Occipital lobe (tissue), 3 donors: ENCODE measurements at places on chromosomes 1 and 21. TPM values are rescaled to one million over a fixed set of nuclear protein-coding genes. Genes with fewer than 3 reads are reported as not detected.

- no peak for DNase-seq
Measured at GRCh38 chr1:218604217-218604616, 259.1 kb downstream of the TGFB2 start.

The BMP8A gene
- 0.16 TPM for total RNA-seq

GRCh38 chr1:94279462-94279861 lies 42.1 kb upstream of the ARHGAP29 start:
- DNase-seq: no peak

DNA sequence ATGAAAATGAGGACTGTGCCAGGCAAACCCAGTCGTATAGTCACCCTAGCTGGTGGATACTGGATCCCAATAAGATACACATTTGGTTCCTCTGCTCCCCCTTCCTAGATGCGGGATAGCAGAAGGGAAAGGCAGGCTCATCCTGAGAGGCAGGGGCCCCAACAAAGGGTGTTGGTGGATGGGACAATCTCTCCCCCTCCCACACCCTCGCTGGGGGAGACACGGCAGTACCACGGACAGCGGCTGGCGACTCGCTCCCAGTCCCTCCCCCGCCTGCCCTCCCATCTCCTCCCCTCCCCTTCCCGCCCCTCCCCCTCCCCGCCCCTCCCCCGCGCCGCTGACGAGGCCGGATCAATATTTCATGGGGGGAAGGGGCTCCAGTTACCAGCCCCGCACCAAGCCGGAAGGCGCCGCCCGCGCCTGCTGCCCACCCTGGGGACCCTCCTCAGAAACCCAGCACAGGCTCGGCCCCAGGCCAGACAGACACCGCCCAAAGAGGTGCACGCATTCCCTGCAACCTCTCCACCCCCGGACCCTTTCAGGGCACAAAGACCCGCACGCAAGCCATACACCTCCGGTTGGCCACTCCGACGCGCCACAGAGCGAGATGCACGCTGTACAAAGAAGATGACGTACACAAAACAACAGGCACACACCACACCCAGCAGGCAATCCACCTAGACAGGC lies 11.5 kb downstream of the RIMS3 start:
- DNase-seq: no peak

GRCh38 chr1:21663951-21664805 lies 5.0 kb downstream of the RAP1GAP start:
- DNase-seq: no peak

The UBXN10 gene
- total RNA-seq: 1.6 TPM

GRCh38 chr1:160637821-160638539 lies 8.9 kb downstream of the SLAMF1 start:
- no peak for DNase-seq

GRCh38 chr1:91526496-91526895 lies 25.8 kb downstream of the CDC7 start:
- no peak for DNase-seq
